GM13977 (cell line): ENCODE measurements at places on chromosomes 6 and 20.

GRCh38 chr20:49282584-49283171 lies 4.8 kb upstream of the ZNFX1 start:
- no peak for DNase-seq

DNA sequence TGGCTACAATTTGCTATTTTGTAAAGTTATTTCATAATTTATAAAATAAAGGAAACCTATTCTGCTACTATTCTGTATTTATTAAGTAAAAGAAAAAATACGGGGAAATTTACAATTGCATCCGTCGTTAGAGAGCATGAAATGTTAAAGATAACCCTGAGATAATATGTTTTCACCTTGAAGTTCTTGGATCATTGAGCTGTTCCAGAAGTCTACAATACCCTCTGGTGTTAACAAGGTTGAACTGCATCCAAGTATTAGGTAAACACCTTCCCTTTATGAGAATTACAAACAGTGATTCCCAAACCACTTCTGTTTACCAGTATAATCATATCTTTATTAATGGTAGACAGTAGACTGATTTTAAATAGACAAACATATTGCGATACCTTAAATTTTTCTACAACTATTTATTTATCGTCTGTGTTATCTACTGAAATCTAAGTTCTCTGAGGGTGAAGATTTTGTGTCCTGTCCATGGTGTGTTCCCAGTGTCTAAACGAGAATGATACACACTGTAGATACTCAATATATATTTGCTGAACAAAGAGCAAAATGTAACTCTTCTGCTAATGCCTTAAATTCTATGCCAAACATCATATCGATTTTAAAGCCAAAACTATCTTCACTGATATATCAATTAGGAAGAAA lies 28.2 kb downstream of the TBC1D32 start:
- peak; percentile 21 for DNase-seq

- DNase-seq: no peak
Measured at GRCh38 chr6:118299457-118299856, 248.6 kb upstream of the PLN start.

DNA sequence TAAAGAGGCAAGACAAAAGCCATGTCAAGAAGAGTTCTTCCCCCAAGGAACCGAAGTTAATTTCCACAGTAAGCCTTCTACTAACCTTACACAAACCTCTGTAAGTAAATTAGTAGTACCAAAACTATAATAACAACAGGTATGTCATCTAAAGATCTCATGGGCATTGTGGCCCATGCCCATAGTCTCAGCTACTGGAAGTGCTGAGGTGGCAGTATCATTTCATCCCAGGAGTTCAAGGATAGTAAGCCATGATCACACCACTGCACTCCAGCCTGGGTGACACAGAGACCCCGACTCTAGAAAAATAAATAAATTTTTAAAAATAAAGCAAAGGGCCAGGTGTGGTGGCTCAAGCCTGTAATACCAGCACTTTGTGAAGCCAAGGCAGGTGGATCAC lies 29.2 kb downstream of the MDN1 start:
- no peak for DNase-seq

DNA sequence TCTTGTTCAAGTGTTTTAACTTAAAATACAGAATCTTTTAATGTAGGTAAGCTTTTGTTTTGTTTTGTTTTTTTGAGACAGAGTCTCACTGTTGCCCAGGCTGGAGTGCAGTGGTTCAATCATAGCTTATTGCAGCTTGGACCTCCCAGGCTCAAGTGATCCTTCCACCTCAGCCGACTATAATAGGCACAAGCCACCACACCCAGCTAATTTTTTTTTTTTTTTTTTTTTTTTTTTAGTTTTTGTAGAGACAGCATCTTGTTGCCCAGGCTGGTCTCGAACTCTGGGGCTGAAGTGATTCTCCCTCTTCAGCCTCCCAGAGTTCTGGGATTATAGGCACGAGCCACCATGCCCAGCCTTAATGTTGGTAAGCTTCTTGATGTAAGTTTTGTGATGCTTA lies 3.3 kb downstream of the EFHC1 start:
- no peak for DNase-seq

DNA sequence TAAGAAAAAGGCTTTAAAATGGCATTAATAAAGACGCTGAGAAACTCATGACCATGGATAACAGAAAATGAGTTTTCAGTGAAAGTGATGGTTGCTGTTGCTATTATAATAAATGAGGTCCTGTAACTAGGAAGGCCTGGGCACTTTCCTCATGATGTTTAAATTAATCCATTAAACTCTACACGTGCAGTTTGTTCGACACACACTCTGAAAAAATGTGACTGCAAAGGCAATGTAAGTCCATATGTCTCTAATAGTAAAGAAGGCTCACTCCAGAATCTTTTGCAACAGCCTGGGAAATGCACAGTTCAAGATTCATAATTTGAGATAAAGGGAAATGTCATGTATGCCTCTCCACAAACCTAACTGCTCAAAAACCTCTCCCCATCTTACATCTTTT lies 153.4 kb downstream of the COL12A1 start:
- no peak for DNase-seq

DNA sequence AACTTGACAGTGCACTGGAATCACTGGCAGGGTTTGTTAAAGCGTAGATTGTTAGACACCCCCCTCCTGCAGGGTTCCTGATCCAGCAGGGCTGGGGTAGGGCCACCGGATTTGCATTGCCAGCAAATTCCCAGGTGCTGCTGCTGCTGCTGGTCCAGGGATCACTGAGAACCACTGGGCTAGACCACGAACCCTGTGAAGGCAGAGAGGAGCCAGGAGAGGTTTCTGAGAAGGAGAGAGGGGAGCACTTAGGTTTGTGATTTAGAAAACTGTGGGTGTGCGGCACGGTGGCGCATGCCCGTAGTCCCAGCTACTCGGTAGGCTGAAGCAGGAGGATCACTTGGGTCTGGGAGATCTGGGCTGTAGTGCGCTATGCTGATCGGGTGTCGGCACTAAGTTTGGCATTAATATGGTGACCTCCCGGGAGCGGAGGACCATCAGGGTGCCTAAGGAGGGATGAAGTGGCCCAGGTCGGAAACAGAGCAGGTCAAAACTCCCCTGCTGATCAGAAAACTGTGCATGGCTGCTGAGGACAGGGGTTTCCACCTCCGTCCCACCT lies 53.6 kb upstream of the FAM83D start:
- DNase-seq: no peak

- DNase-seq: no peak
Measured at GRCh38 chr6:153698001-153698400, 341.0 kb upstream of the OPRM1 start.

DNA sequence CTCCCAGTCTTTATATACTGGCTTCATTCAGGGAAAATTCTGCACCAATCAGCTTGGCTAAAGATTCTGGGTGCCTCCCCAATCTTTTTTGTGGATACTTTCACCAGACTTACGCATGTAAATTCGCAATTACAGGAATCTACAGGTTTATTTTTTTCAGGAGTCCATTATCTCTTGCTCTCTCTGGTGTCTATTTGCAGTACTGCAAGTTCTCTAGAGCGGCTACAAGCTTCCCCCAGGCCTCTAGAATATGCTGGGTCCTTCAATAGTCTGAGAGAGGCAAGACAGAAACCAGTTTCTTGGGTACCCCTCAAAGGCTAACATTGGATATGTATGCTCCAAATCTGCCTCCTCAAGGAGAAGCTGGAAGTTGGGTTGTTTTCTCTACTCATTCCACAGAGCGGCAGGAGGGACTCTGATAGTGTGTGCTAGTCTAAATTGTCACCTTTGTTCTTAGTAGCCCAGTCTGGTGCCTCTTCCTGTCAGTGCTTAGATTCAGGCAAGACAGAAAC lies 58.5 kb downstream of the SUN5 start:
- no peak for DNase-seq

GRCh38 chr20:62609279-62609720 lies 33.0 kb upstream of the SLCO4A1 start:
- DNase-seq: no peak

DNA sequence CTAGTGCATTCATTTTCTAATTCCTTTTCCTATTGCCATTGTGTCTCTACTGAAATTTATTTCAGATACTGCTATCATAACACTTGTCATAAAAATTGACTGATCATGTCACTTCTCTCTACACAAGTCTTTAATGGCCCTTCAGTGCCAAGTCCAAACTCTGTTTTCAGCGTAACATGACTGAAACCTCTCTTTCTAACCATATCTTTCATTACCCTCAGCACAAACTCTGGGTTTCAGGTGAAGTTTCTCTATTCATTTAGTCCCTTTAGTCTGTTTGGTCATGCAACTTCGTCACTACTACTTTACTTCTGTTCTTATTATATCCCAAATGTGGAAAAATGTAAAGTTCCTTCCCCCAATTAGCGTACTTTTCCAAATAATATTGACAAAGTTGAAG lies 234.9 kb downstream of the OGFRL1 start:
- no peak for DNase-seq

DNA sequence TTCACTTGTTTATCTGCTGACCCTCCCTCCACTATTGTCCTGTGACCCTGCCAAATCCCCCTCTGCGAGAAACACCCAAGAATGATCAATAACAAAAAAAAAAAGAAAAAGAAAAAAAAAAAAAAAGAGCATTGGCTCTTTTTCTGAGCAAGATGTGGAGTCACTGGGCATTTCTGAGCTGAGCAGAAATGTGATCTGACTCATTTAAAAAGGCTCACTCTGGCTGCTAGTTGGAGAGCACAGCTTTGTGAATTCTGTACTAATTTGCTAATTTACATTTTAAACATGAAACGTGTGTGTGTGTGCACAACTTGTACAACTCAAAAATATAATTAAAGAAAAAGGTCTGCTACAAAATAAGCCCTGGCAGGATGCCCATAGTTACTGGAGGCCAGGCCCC lies 20.2 kb downstream of the SCML4 start:
- DNase-seq: no peak

DNA sequence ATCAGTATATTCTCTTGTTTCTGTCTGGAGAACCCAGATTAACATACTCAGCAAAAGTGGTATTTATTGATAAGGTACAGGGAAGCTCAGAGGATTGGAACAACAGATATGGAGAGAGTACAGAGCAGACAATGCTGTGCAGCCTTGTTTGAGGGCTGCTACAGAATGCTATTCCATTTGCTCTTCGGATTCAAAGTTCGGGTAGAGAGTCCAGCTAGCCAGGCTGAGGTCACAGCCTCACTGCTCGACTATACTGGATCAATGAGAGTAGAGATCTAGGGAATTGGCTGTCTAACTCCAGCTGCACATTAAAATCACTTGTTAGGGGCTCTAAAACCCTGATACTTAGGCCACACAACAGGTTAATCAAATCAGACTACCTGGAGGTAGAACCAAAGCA lies 200.1 kb upstream of the BTBD3 start:
- DNase-seq: no peak

DNA sequence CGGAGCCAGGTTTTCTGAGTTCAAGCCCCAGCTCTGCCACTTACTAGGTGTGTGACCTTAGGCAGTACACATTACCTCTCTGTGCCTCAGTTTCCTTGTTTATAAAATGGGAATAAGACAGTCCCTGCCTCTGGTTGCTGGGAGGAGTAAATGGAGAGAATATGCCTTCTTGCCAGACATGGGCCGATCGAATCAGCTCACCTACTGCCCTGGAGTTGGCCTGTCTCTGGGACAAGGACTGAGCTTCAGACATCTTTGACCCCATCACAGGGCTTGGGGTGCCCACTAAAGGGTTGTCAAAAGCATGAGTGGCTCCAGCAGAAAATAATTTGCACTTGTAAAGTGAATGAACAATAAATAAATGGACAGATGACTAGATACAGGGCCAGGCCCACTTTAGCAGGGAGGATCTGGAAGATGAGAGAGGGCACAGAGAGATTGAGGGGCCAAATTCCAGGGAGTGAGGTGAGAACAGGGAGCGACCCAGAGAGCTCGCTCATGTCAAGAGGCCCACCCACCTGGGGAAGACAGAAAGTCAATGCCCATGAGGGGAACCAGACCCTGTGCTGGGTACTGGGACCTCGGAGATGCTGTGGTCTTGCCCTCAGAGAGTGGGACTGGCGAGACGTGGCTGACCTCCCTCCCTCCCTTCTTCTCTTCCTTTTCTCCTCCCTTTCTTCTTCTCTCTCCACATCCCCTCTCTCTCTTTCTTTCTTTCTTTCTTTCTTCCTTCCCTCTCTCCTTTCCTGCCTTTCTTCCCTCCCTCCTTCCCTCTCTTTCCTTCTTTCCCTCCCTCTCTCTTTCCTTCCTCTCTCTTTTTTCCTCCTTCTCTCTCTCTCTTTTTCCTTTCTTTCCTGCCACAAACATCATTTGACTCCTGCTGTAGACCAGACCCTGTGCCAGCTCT lies 3.9 kb upstream of the BPIFA2 start:
- DNase-seq: no peak

GRCh38 chr6:113082745-113083144 lies 735.6 kb downstream of the RFPL4B start:
- DNase-seq: no peak

DNA sequence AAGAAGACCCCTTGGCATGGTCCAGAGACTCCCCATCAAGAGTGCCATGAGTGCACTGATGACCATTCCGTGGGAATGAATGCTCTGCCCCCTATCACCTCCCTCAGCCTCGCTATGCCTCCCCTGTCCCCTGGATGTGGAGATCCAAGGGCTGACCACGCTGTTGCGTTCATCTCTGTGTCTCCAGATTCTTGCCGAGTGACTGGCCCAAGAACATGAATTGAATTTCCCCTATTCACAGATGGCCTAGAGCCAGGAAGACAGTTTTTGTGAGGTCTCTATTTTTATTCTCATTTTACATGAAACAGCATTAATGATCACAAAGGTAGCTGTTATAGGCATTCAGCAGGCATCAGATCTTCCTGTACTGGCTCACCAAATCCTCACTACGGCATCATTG lies 33.6 kb downstream of the MAFB start:
- DNase-seq: no peak

DNA sequence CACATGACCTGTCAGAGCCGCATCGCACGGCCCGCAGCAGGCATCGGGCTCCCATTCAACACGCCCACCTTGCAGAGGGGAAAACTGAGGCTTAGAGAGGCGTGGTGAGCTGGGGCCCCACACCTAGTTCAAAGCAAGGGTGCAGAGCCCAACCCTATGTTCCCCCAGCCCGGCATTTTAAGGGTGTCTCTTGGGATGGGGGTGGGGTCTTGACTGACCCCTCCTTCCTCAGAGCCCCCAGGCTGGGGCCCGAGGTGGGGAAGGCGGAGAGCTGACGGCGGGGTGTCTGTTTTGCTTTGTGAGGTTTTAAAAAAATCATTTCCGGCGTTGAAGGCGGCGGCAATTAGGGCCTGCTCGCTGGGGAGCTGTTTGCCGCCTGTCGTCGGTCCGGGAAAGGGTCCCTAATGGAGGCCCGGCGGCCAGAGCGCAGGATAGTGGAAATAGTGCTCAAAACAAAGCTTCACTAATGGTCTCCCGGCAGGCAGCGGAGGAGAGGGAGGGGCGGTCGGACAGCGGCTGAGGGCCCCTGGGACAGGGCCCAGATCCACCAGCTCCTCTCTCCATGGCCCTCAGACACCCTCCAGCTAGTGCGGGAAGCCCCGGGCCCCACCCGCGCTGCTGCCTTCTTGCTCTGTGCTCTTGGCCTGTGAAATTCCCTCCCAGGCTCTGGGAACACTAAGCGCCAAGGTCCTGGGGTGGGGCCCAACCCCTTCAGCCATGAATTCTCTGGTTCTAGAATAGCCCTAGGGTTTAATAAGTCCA lies 11.9 kb downstream of the VSTM2L start:
- peak; percentile 59 for DNase-seq
